ENCODE measurements at places on chromosomes 3 and 15. TPM values are rescaled to one million over a fixed set of nuclear protein-coding genes. Genes with fewer than 3 reads are reported as not detected.

Gene ZNF621
- polyA plus RNA-seq: 29.3 TPM

Gene NIT2
- 41.5 TPM for polyA plus RNA-seq

Gene COL6A5
- 0.97 TPM for polyA plus RNA-seq

Gene GOLGA8R
- 3.8 TPM for polyA plus RNA-seq

Gene C2CD4B
- polyA plus RNA-seq: 0.59 TPM

Gene ADGRG7
- not detected for polyA plus RNA-seq

Measured in left renal pelvis (tissue), 4 donors.